DMS153 (cell line): ENCODE measurements at places on chromosomes 1 and 21.

DNA sequence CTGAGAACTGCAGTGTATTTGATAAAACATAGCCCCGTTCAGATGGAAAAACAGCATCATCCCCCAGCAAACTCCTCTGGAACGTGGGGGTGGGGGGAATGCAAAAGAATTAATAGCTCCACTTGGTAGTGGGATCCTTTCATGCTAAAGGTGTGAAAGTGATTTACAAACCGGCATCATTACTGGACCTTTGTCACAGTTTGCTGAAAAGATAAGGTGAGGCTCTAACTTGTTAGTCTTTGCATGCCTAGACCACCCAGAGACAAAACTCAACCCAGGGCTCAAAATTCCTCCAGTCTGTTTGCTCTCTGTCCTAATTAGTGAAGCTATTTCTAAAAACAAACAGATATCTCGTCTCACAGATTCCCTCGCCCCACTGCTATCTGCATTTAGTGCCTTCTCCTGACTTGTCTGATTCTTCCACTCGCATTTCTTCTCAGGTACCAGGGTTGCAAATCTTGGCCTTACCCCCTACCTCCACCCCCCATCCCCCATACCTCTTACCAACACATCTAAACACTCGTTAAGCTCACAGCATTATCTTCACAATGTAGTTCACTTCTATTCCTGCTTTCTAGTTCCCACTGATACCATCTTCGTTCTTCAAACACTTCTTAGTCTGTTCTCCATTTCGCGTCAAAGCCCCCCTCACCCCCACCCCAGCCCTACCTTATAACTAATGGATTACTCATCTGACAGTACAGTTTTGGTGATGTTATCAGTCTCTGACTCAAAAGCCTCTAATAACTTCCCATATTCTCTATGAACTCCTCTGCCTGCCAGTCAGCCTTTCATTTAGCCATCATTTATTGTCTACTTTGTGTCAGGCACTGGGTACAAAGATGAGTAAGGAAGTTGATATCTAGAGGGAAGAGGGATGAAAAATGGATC is 11.8 kb downstream of the IER5 start:
- no peak for DNase-seq

DNA sequence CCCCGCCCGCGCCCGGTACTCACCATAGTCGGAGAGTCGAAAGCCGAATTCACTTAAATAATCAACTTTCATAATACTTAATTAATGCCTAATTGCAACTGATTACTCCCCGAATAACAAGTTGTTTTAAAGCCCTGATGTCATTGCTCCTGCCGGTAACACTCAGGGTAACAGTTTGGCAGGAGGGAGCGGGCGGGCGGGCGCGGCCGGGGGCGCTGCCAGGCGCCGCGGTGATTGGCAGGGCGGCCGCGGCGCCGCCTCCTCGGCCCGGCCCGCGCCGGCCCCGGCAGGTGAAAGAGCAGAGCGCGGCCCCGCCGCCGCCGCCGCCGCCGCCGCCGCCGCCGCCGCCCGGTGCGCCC is 102.2 kb downstream of the CASZ1 start:
- peak; percentile 64 for DNase-seq

DNA sequence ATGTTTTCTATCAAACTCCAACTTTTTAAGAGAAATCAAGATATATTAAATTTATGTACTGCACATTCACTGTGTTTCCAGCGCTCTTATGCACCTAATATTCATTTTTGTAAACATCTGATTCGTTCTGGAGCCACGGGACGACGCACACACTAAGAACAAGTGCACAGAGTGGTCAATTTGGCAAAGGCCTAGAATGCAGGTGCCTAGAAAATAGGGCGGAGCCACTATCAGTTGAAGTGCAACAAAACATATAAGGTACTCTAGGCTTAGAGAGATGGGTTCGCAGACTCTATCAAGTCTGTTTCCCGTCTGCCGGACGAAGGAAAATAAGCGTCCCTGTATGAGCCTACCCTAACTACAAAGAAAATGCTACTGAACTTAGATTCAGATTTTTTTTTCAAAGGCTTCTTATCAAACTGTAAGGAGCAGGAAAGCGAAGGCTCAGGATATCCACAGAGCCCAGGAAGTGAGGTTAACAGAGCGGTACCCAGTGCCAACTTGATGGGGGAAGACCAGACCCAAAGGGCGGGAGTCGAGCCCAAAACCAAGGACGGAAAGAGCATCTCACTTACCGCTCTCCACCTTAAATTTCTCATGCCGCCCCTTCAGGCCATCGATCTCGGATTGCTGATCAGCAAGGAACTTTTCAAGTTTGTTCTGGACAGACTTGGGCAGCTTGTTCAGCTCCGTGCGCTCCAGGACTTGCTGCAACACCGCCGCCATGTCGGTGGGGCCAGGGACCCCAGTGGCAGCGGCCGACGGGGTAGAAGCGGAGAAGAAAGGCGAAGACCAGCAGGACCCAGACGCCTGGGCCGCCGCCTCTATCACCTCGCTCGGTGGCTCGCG is 526 bp downstream of the TPR start:
- DNase-seq: peak; percentile 32

DNA sequence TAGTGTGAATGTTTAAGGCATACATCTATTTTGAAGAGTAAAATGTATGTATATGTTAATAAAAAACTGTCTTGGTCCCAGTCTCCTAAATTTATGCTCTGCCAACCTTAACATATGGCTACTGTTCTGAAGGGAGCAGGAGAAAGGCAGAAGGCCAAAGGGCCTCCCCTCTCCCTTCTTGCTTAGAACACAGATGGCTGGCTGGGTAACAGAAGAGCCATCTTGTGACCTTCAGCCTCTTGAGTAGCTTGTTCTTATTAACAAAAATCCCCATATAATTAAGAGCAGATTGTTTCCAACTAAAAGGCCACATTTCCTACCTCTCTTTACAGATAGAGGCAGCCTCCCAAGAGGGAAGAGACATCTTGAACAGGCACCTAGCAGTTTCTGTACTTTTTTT is 36.1 kb downstream of the EPB41 start:
- no peak for DNase-seq

- DNase-seq: no peak
Observed at GRCh38 chr1:234583755-234584419, 26.1 kb downstream of the IRF2BP2 start.

GRCh38 chr1:150976879-150977694 is 2.5 kb upstream of the CERS2 start:
- peak; percentile 84 for DNase-seq

DNA sequence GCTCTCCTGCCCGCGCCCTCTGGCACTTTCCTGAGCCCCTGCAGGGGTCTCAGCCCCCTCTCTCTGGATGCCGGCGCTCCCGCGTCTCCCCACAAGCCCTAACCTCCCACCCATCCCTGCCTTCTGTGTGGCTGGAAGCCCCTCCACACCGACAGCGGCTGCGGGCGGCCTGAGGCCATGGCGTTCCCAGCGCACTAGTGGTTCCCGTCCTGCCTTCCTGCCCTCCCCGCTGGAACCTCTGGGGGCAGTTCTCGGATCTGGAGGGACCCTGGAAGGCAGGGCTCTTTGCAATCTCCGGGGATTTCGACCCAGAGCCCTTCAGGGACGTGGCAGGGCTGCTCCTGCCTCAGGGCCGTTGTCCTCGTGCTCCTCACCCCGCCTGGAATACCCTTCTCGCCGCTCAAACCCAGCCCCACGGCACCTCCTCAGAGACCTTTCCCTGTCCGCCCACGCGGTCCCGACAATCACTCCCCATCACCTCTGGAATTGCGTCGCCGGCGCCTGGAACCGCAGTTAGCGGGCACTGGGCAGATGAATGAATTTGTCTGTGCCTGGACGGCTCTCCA is 493 bp upstream of the ESPN start:
- no peak for DNase-seq

- no peak for DNase-seq
Observed at GRCh38 chr1:41689139-41689538, 204.7 kb upstream of the EDN2 start.

DNA sequence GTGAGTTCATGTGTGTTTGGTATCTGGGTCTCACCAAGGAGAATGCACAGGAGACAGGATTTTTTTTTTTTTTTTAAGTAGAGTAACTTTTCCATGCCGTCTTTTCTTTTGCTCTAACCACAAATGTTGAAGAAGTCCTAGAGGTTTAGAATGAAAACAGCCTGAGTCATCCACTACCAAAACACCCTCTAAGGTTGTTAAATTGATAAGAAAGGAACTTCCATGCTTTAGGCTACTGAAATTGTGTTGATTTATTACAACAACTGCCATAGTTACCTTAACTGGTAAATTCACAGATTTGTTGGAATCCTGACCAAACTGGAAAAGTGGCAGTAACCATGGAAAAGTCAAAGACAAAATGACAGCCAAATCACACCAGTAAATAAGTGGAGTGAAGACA is 375.6 kb downstream of the AMY1C start:
- DNase-seq: no peak
